ENCODE measurements at places on chromosomes 5 and 9. TPM values are rescaled to one million over a fixed set of nuclear protein-coding genes. Genes with fewer than 3 reads are reported as not detected.

Gene LVRN
- polyA plus RNA-seq: 0.08 TPM

Gene PCDH12
- polyA plus RNA-seq: 0.01 TPM

Gene XRCC4
- 10.9 TPM for polyA plus RNA-seq

Gene PCDHB5
- polyA plus RNA-seq: 0.09 TPM

Gene BTNL9
- polyA plus RNA-seq: not detected

Gene C5orf58
- polyA plus RNA-seq: not detected

Gene PHF2
- 3.7 TPM for polyA plus RNA-seq

Gene TGFBI
- 379 TPM for polyA plus RNA-seq

Gene FTMT
- polyA plus RNA-seq: not detected

Gene ZNF474
- polyA plus RNA-seq: 0.05 TPM

DNA sequence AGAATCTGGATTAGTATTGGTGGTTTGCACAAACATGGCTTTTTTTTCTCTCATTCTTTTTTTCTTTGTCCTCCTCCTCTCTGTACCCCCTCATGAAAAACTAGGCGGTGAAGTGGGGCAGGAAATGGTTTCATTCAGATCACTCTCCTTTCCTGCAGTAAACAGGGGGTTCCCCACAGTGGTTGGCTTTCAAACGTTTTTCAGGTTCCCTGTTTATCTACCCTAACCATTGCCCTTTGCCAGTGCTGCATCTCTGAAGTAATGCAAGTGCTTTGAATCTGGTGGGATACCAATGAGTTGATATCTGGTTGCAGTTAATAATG, 29.8 kb downstream of the NR4A3 start:
- H3K27me3 ChIP-seq: no peaks in the 10 kb centered on the region
- DNase-seq: no peak
- no peaks in the 10 kb centered on the region for H3K4me1 ChIP-seq
- no peak overlapping the region for H3K4me3 ChIP-seq
- H3K36me3 ChIP-seq: no peaks in the 10 kb centered on the region

GRCh38 chr9:78865737-78866136, 568.8 kb downstream of the PSAT1 start:
- DNase-seq: no peak
- H3K36me3 ChIP-seq: no peaks in the 10 kb centered on the region
- no peaks in the 10 kb centered on the region for H3K27me3 ChIP-seq

DNA sequence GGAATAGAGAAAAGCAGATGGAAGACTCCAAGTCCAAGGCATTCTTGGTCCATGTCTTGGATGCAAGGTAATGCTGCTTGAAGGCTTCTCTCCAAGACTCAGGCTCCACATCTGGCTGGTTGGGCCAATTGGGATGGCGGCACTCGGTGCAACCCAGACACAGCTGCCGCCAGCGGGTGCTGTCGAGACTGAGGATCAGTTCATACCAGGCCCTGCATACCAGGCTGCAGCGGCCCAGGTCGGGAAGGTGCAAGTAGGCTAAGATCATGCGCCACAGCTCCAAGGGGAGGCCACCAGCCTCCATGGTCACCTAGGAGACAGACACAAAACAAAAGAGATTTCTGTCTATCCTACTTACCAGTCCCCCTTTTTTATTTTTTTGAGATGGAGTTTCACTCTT, 34.7 kb downstream of the FBXO10 start:
- DNase-seq: no peak
- H3K4me3 ChIP-seq: no peak overlapping the region
- H3K36me3 ChIP-seq: no peaks in the 10 kb centered on the region
- no peaks in the 10 kb centered on the region for H3K27me3 ChIP-seq

- no peaks in the 10 kb centered on the region for H3K4me1 ChIP-seq
- DNase-seq: no peak
- H3K27ac ChIP-seq: no peak overlapping the region
- no peaks in the 10 kb centered on the region for H3K36me3 ChIP-seq
These were observed 615.3 kb downstream of the BNC2 start for GRCh38 chr9:16255217-16255616.

GRCh38 chr9:113317777-113318176, 14.6 kb upstream of the RNF183 start:
- no peak overlapping the region for H3K4me3 ChIP-seq
- no peaks in the 10 kb centered on the region for H3K27me3 ChIP-seq
- no peak for DNase-seq
- H3K27ac ChIP-seq: no peak overlapping the region

DNA sequence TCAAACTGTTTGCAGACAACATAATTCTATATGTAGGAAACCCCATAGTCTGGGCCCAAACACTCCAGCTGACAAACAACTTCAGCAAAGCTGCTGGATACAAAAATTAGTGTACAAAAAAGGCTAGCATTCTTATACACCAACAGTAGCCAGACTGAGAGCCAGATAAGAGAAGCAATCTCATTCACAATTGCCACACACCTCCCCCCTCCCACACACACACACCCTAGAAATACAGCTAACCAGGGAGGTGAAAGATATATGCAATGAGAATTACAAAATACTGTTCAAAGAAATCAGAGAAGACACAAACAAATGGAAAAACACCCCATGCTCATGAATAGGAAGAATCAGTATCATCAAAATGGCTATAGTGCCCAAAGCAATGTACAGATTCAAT, 9.0 kb downstream of the MTREX start:
- H3K4me1 ChIP-seq: no peaks in the 10 kb centered on the region
- no peaks in the 10 kb centered on the region for H3K36me3 ChIP-seq
- H3K27ac ChIP-seq: no peak overlapping the region
- H3K27me3 ChIP-seq: no peaks in the 10 kb centered on the region
- no peak overlapping the region for H3K4me3 ChIP-seq
- no peak for DNase-seq

DNA sequence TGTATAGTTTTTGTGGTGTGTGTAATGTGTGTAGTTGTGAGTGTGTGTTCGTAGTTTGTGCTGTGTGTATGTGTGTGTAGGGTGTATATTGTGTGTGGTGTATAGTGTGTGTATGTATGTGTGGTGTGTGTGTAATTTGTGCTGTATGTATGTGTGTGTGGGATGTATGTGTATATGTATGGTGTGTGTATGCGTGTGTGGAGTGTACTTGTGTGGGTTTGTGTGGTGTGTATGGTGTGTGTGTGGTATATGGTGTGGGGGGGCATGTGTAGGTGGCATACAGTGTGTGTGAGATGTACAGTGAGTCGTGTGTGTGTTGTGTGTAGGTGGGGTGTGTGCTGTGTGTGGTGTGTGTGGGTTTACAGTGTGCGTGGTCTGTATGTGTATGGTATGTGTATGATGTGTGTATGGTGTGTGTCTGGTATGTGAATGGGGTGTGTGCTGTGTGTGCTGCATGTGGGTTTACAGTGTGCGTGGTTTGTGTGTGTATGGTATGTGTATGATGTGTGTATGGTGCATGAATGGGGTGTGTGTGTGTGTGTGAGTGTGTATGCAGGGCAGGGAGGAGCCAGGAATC, 125.2 kb downstream of the GADD45G start:
- H3K27me3 ChIP-seq: peaks cover 3% of the 10 kb centered on the region
- no peak overlapping the region for H3K27ac ChIP-seq
- DNase-seq: no peak
- no peaks in the 10 kb centered on the region for H3K4me1 ChIP-seq

- no peaks in the 10 kb centered on the region for H3K4me1 ChIP-seq
- no peak overlapping the region for H3K27ac ChIP-seq
- DNase-seq: no peak
- no peak overlapping the region for H3K4me3 ChIP-seq
These were observed 5.2 kb upstream of the FCN1 start for GRCh38 chr9:134922932-134923240.

- no peaks in the 10 kb centered on the region for H3K36me3 ChIP-seq
- H3K4me1 ChIP-seq: peaks cover 11% of the 10 kb centered on the region
- no peak overlapping the region for H3K4me3 ChIP-seq
These were observed 28.4 kb upstream of the GPR150 start for GRCh38 chr5:95591490-95591901.

DNA sequence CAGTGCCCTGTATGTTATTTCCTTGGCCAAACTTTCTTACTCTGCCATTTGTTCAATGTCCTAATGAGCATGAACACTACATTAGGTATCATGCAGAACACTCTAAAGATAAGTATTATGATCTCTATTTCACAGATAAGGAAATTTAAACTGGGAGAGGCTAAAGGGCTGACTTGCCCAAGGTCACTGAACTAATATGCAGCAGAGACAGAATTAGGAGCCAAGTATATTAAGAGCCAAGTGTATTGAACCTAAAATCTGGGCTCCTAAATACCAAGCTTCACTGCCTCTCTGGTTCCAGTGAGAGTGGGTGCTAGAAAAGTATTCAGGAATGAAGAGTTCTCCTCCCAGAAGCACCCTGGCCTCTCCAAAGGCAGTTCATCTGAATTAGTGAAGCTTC, 13.5 kb downstream of the NR4A3 start:
- peaks cover 6% of the 10 kb centered on the region for H3K27me3 ChIP-seq
- H3K4me1 ChIP-seq: no peaks in the 10 kb centered on the region
- no peak for DNase-seq
- H3K27ac ChIP-seq: no peak overlapping the region
- no peaks in the 10 kb centered on the region for H3K36me3 ChIP-seq

DNA sequence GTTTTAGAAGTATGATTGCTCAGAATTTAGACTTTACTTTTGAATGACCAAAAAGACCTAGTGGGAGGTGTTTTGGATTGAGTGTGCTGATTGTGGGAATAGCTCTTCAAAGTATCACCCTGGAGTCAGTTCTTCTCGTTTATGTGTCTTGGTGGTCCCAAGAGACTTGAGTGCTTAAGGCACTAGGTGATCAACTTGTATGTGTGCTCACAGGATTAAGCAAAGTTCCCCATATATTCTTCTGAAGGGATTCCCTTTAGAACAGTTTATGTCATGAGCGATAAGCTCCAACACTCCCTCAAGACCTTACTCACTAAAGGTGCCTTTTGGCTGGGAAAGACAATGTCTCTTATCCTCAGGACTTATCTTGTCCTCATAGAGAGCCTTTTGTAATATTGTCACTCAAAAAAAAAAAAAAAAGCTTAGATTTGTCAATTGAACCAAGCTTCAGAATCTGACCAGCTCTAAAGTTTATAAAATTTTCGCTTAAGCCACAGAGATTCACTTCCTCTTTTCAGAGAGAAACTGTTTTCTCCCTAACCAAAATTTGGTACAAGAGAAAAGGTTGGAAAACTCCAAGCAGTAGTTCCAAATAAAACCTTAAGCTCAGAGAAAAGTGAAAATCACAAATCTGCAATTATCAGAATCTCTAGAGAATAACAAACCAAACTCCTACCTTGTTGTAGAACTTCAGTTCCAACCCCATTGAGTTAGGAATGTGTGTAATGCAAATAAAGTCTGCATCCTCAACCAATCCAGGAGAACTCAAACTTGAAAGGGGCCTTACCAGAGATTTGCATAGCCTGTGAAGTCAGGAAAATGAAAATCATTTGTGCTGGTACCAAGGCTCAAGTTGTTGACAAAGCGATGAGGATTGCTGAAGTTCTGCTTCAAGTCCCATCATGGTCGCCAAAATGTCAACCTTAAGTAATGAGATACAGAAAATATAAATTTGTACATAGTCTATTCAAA, 40.0 kb upstream of the PDZD2 start:
- no peaks in the 10 kb centered on the region for H3K27me3 ChIP-seq
- no peaks in the 10 kb centered on the region for H3K4me1 ChIP-seq
- H3K36me3 ChIP-seq: no peaks in the 10 kb centered on the region
- no peak overlapping the region for H3K27ac ChIP-seq

- DNase-seq: no peak
- no peak overlapping the region for H3K27ac ChIP-seq
- no peak overlapping the region for H3K4me3 ChIP-seq
- peaks cover 6% of the 10 kb centered on the region for H3K36me3 ChIP-seq
- H3K4me1 ChIP-seq: no peaks in the 10 kb centered on the region
These were observed 46.0 kb upstream of the IL13 start for GRCh38 chr5:132611965-132612364.

DNA sequence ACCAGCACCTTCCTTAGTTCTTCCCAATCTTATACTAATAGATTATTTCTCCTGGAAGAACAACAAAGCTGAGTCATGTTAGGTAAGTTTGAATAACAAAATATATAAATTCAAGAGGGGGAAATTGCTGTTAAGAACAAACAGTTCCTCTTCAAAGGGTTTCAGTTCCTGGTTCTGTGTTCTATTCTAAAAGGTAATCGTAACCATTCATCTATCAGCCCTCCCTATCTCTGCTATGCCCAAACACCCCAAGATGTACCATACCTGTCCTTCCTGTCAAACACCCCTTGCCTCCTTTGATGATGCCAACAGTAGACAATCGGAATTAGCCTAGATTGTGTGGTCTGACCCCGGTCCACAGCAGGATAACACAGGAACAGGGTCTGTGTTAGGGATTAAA, 4.2 kb upstream of the RNF180 start:
- H3K27me3 ChIP-seq: no peaks in the 10 kb centered on the region
- DNase-seq: no peak
- H3K27ac ChIP-seq: no peak overlapping the region
- H3K4me3 ChIP-seq: no peak overlapping the region

- no peak overlapping the region for H3K4me3 ChIP-seq
- no peak for DNase-seq
- H3K27ac ChIP-seq: no peak overlapping the region
- H3K4me1 ChIP-seq: peaks cover 3% of the 10 kb centered on the region
These were observed 337.8 kb downstream of the GADD45G start for GRCh38 chr9:89942643-89943042.

Data from keratinocyte (primary cell).